Heart left ventricle (tissue), 16 donors: ENCODE measurements at places on chromosomes 11 and 22. TPM values are rescaled to one million over a fixed set of nuclear protein-coding genes. Genes with fewer than 3 reads are reported as not detected.

Gene CSF2RB
- 0.69 TPM for polyA plus RNA-seq

Gene ZNF280B
- polyA plus RNA-seq = 0.19 TPM

Gene IGF2
- 56.3 TPM for polyA plus RNA-seq

Gene APOA4
- polyA plus RNA-seq = not detected

DNA sequence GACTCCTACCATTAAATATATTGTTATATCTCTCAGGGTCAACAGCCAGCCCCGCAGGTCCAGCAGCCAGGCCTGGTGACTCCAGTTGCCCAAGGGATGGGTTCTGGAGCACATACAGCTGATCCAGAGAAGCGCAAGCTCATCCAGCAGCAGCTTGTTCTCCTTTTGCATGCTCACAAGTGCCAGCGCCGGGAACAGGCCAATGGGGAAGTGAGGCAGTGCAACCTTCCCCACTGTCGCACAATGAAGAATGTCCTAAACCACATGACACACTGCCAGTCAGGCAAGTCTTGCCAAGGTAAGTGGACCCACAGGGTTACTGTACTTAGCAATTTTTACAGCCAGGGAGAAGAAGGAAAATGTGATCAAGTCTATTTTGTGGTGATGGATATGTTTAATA lies 35.1 kb downstream of the EP300 start:
- DNase-seq = peak; percentile 40

- DNase-seq = peak; percentile 54
Measured at GRCh38 chr11:130166457-130166784, 6.8 kb downstream of the ST14 start.

DNA sequence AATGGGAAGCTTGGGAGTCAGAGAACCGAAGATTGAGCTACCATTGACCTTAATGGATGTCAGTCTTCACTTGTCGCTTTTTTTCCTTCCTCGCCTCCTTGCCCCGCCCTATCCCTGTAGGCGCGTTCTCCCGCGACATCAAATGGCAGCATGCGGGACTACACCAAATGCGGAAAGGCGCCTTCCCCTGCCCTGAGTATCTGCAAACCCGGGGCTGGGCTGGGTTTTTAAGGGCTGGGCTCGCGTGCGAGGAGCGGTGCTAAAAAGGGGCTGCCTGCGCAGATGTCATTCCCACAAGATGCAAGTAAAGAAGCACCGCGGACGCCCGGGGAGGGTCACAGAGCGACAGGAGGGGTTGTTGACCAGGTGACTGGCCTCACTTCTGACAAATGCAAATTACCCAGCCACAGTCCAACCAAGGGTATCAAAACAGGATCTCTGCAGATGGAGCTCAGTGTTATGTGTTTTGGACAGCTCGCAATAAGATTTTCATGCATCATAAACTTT lies 4.7 kb upstream of the FAM111B start:
- peak; percentile 22 for DNase-seq

- DNase-seq = no peak
Measured at GRCh38 chr11:61963282-61964057, 4.0 kb downstream of the FTH1 start.

DNA sequence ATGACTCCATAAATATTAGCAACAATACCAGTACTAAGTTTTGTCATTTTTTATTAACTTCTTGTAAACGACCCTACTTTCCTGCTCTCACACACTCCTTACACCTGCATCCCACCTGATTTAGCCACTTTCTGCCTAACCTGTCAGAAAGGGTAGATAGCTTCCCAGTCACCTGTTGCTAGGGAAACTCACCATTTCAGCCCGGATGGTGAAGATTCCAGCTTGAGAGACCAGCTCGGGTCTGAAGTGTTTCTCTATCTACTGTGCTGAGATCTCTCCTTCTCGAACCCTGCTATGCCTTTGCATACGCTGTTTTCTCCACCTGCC lies at the start of gene PARVG:
Gene PARVG (plus strand): TSS at position 220 of the 327 bp plus-strand sequence. CDS start 2,405 bp downstream, outside the sequence.
- DNase-seq = no peak

- DNase-seq = no peak
Measured at GRCh38 chr11:104534278-104534677, 364.0 kb downstream of the CASP12 start.

DNA sequence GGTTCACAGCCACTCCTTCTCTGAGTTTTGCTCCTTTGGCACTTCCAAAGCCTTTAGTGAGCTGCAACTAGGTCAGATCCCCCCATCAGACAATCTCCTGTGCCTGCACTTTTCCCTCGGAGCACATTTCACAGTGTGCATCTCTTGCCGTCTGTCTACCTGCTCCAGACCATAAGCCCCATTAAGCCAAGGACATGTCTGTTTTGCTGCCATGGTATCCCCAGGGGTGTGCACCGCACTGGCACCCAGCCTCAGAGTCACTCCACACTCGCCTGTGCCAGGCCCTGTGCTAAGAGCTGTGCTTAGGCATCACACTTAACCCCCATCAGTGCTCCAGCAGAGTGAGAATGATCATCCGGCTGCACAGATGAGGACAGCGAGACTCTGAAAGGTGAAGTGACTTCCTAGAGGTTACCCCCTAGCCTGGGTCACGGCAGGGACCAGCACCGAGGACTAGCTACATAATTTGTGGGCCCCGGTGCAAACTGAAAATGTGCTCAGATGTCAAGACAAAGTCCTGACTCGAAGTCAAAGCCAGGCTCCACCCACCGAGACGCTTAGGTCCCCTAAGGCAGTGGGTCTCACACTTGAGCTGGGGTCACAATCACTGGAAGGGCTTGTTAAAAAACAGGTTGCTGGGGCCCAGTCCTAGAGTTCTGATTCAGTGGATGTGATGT lies 33.9 kb downstream of the ARRB1 start:
- DNase-seq = no peak

- no peak for DNase-seq
Measured at GRCh38 chr11:30282289-30282631, 40.6 kb upstream of the ARL14EP start.

DNA sequence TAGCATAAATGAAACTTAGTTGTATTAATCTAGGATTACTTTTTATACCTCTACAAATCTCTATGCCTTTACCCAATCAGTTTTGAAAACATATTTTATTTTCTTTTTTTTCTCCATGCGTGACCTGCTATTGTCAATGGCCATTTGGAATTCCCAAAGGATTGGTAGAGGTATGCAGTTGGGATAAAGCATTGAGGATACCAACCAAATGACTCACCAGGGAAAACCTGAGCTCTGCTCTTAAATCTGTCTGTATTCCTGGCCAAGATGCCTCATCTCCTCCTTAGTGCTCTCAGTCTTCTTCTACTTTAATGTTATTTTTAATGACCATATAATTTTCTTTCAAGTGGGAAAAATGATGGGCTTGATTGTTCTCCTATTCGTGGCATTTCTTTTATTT lies 61.9 kb downstream of the EHF start:
- no peak for DNase-seq

DNA sequence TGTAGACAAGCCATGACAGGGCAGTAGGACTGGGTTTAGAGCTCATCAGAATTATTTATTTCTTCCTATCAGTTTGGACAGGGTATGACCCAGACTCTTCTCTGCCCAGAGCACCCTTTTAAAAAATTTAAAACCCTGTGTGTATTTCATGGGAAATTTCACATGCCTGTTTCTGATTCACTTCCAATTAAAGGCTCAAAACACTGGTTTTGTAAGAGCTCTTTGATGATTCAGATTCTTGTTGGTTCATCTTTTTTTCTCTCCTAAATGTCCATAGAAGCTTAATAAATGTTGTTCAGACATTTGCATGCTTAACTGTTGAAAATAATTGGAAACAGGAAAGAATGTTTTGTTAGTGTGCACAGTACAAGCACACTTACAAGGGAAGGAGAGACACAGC lies 13.8 kb downstream of the FLI1 start:
- no peak for DNase-seq

DNA sequence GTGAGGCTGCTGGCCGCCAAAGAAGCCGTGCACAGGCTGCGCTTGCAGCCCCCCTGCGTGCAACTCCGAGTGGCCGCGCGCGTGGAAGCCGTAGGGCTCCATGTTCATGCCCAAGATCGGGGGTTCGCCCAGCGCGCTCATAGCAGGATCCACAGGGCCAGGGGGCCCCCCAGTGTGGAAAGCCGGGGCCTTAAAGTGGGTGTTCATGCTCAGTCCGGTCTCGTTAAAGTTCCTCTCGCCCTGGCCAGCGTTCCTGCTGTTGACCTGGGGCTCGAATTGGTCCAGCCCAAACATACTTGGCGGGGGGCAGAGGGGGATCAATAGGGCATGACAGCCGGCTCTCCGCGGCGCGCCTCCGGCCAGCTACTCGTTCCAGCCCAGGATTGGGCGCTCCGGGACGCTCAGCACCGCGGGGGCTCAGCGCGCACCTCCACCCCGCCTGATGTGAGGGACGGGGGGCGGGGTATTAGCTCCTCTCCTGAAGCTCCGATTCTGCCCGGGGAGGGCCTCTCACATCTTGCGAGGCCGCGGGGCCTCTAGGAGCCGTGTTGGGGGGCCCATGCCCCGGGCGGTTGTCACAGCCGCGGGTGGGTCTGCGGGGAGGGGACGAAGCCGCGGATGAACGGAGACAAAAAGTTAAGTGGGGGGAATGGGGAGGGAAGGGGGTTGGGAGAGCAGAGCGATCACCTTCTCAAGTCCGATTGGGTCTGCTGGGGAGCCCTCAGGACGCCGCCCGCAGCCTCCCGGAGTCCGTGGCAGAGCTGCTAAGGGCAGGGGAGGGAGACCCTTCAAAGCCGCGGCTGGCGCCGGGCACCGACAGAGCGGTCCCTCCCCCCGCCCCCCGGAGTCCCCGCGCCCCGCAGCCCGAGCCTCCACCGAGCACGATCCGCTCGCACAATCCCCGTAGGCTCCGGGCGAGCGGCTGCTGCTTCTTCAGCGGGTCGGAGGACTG lies 1.0 kb downstream of the MN1 start:
- no peak for DNase-seq

- DNase-seq = no peak
Measured at GRCh38 chr11:19441752-19442553, 201.2 kb upstream of the E2F8 start.

GRCh38 chr11:131889146-131889577 lies 518.7 kb downstream of the NTM start:
- DNase-seq = no peak

DNA sequence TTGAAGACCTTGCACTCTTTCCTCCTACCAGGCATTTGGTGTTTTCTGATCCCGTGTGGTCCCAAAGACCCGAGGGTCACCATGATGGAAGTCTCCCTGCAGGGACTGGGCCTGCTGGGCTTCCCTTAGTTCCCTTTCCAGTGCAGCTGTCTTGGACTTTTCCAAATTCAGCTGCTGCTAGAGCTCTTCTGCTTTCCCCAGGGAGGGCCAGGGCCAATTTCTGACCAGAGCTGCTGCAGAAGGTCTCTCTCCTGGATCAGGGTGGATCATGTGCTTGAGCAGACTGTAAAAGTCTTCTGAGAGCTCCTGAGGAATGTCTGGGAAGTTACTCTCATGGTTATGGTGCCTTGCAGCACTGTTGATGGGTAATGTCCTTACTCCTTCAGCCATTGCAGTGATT lies 23.2 kb downstream of the LDLRAD3 start:
- DNase-seq = peak; percentile 42

GRCh38 chr22:39431821-39432251 lies 25.0 kb upstream of the MGAT3 start:
- DNase-seq = peak; percentile 79

DNA sequence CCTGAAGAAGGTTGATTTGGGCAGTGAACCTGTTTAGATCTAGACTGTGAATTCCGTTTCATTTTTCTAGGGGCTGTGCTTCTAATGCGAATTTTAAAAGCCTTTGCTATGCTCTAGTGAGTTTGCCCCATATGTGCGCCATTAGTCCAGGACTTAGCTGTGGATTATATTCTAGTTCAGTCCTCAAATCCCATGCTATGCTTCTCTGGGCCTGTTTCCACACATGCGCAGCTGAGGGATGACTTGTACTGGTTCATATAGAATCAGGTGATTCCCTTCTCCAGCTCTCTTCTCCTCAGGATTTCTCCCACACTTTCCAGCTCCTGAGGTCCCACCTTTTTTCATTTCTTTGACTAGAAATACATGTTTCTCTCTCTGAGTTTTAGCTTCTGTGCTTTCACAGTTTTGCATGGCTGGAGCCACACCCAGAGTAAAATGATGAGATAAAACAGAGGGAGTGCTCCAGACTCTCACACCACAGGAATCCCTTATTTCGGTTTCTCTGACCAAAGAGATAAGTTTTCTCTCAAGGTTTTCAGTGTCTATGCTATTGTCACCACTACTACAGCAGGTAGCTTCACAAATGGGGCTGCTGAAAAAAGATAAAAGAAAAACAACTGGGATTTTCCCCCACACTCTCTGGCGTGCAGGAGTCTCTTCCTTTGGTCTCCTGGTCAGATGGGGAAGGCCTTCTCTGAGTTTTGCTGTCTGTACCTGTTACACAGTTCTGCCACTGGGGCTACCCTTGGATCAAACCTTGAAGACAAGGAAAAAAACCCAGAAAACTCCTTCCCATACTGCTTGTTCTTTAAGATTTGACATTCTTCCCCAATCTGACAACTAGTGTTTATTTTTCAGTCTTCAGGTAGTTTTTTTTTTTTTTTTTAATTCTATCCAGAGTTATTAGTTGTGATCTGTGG lies 96.2 kb upstream of the TEAD1 start:
- no peak for DNase-seq

DNA sequence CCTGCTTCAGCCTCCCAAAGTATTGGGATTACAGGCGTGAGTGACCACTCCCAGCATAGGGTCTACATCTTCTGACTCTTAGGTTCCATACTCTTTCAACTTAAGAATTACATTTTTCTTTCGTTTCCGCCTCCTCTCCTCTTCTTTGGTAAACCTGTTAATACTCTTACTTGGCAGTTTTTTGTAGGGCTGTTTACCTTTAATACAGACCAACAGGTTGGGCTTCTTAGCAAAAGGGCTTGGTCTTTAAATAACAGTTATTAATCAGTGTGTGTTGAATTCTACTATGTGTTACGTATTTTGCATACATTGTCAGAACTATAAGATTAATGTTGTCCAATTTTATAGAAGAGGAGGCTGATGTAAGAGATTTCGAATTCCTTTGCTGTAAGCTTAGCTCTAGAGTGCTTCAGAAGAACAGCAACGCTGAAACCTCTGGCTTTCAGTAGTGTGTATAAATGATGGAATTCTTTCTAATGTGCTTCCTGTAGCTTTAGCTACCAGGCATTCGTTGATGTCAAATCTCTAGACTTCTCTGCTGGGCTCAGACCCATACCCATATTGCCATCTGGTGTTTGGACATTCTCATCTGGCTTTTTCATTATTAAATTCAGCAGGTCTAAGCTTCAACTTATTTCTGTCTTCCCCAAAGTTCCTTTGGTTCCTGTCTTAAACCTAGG lies 3.1 kb downstream of the FDX1 start:
- no peak for DNase-seq

DNA sequence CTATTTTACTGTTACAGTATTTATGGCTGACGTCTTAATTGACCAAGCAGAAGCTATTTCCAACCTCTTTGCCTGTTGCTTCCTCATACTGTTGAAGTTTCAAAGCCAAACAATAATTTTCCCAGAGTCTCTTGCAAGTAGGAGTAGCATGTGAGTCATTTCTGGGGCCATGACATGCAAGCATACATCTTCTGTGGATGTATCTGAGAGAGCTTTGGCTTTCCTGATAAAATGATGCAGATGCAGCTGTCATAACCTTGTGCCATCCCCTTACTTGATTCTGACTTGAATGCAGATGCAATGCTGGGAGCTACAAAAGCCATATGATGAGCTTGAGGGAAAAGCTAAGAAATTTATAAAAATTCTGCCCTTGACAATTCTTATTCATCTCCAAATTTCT lies 243.1 kb upstream of the TENM4 start:
- DNase-seq = no peak
